ENCODE measurements at places on chromosomes 12 and 14.
A peak's percentile ranks its signal among the peaks of the same experiment; 100 is the strongest.

GRCh38 chr14:55339770-55340169 lies 68.5 kb downstream of the FBXO34 start:
- no peak for DNase-seq

GRCh38 chr12:46219877-46220655 lies 48.8 kb downstream of the SLC38A1 start:
- no peak for DNase-seq

DNA sequence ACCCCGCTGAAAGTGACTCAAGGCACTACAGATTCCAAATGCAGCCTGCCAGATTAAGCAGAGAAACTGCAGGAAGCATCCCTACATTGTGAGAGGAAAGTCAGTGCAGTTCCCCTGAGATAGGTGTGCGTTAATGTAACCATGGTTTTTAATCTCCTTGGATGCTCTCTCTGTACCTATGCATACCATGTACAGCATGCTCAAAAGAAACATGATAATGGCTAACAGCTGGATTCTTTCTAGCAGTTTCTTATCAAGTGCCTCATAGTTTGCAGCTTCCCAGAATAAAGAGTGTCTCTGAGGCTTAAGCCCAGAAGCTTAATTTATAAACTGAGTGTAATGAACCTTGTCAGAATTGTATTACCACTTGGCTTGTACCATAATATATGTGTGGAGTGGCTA lies 17.1 kb upstream of the MDM1 start:
- DNase-seq, result peak; percentile 95

DNA sequence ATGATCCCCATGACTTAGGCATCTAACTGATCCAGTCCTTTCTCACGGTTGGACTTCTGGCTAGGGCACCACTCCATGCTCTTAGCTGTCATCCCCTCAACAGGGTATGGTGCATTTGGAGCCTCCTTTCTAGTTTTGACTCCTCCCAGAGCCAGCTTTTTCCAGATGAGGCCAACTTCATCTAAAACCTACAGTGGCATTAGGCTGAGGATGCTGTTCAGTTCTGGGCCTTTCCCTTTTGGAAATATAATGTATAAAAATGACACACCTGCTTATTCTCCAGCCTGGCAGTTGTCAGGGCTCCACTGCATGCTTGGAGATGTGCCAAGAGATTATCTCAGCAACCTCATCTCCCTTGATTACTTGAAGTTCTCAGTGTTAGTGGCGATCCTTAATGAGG lies 239.7 kb downstream of the EMP1 start:
- no peak for DNase-seq

- no peak for DNase-seq
Measured at GRCh38 chr14:88599326-88599725, 36.5 kb downstream of the ZC3H14 start.

DNA sequence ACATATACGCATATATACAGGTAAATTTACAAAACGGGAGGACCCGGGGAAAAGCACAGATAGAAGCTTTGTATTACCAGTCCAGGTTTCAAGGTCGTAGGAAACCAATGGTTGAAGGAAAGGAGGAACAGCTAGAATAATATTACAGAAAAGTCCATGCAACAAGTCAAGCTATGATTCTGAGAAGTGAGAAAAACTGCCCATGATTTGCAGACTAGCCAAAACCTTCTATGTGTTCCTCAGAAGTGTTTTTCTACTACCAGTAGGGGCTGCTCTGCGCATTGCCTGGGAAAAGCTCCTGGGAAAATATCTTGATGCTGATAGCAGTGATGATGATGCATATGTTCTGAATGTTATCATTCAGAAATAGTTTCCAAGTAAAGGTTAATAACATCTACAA lies 2.2 kb downstream of the PDZRN4 start:
- peak; percentile 72 for DNase-seq

DNA sequence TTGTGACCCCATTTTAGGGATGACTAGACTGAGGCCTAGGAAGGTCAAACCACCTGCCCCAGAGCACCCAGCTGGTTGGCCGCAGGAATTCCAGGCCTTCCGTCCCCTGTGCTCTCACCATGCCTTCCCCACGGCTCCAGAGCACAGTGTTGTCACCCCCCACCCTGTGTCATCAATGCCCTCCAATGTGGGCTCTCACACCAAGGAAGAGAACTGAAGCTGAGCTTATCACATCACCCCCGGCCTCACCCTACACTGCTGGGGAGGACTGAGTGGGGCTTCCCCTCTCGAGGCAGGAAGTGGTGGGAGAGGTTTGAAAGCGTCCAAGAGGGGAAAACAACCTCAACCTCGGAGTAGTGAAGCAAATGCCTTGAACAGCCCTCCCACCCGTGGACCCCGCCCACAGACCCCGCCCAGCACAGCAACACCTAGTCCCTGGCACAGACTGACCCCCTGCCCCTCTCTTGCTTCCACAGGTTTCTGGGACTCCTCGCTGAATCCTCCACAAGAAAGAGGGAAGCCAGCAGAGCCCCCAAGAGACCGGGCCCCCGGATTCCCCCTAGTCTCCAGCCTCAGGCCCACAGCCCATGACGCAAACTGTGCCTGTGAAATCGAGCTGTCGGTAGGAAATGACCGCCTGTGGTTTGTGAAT lies 97.2 kb downstream of the LGMN start:
- no peak for DNase-seq

DNA sequence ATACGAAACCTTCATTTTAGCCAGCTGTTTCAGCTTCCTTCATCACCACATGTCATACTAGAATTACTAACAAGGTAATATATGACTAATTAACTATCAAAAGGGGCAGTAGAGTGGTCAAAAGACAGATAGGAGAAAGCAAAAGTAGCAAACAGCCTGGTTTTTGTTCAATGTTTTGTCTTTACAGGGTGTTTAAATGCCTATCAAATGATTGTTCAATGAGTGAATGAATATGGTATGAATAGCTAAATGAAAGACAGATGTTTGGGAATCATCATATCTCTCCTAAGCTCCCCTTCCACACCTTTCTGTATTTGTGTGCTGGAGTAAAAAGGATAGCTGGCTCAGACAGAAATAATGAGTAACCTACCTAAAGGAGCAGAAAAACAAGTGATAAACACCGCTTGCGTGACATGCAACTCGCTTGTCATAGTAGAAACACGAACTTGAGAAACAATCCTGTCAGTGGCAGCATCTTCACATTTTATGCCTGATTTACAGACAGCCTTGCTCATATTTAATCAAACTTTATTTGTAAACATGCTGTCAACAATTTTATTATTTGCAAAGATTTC lies 34.2 kb downstream of the ABCC9 start:
- DNase-seq, result no peak

DNA sequence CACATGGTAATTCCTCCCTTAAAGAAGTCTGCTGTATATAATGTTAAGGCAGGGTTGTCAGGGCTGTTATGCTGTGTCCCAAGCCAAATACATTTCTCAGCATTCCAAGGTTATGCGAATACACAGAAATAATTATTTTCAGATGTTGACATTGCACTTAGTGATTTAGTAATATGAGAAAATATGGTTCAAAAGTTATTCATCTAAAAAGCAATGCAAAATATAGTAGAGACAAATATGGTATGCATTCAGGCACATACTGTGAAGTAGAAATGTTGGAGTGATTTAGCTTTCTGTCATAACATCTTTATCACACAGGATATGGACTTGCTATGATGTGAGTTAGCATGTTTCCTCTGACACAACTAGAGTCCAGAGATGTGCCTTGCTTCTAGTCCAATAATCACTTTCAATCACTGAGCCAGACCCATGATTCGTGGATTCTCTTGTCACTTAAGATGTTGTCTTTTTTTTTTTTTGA lies 70.0 kb downstream of the PDE3A start:
- DNase-seq, result no peak

GRCh38 chr12:92905811-92906554 lies 23.1 kb downstream of the EEA1 start:
- DNase-seq, result peak; percentile 17

DNA sequence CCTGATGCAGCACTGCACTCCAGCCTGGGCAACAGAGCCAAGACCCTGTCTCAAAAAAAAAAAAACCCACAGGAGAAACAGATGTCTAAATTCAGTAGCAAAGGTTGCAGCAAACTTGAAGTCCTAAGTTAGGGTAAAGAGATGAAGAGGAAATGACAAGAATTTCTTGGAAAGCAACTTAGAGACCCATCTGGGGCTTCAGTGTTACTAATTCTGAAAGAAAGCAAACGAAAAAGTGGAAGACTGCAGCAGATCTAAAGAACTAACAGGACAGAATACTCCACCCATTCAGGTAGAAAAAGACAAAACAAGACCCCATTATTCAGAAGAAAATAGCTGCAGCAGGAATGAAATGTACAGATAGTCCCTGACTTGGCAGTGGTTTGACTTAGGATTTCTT lies 31.9 kb downstream of the RESF1 start:
- DNase-seq, result no peak

DNA sequence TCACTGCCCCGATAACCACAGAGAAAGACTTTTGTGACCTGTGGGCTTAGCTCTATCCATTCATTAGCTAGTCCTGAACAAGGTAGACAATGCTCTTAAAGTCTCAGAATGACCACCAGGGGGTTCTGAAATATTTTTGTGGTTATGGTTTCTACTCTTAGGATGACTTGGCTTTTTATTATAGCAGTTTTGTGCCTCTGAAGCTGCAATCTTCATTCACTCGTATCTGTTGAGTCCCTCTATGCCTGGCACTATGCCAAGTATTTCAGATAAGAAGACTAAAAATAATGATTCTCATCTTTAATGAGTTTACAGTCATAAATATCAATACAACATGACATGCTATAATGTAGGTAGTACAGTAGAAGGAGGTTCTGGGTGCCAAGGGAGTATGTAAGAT lies 130.8 kb upstream of the TRHDE start:
- DNase-seq, result no peak

DNA sequence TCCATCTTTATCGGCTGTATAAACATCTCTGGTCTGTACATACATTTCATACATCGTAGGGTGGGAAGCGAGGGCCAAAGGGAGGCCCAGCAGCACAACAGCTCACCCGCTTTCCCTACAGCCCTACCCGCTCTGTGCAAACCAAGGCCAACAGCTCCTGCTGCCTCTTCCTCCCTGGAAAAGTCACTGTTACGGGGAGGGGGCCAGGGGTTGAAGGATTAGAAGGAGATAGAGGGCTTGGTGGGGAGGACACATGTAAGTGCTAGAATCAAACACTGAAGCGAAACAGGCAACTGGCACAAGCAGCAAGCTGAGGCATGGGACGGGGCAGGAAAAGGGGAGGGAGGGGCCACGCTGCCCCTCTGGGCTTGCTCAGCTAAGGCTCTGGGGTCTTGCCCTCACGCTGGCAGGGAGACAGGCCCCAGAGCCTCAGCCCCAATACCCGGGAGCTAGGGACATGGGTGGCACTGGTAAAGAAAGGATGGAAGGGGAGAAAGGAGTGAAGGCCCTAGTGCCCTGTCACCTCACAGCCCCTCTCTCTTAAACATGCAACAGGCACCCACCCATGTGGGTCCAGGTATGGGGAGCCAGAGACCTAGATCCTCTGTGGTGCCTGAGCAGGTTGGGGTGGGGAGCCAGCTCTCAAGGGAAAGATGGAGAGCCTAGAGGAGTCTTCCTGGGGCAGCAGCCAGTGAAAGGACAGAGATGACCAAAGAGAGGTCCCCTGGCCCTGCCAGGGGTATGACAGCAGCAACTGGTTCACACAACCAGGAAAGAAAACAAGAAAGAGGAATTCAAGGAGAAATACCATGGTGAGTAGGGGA lies 14.4 kb downstream of the SPRYD3 start:
- DNase-seq, result no peak

- peak; percentile 73 for DNase-seq
Measured at GRCh38 chr12:132623072-132623869, 4.7 kb downstream of the P2RX2 start.

GRCh38 chr14:37081218-37081617 lies 91.2 kb downstream of the SLC25A21 start:
- DNase-seq, result no peak

GRCh38 chr14:75711105-75711795 lies 50.2 kb downstream of the TTLL5 start:
- peak; percentile 59 for DNase-seq

GRCh38 chr12:58420503-58420902 lies 479.1 kb downstream of the ATP23 start:
- DNase-seq, result no peak

DNA sequence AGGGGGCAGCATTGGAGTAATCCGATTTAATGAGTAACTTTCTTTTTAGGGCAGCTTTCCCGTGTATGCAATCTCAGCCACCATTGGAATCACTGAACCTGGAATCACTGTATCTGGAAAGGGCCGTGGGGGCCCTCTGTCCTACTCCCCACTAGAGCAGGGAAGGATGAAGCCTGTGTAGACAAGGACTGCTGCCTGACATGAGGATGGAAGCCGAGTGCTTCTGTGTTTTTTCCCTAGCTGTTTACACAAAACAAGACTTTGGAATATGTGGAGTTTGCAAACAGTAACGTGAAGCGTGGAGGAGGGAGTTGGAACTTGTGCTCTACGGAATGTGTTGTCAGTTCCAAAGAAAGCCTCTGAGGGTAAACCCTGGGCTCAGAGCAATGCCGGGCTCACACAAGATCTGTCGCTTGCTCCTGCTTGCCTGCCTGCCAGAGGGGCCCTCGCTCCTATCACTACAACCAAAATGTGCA lies 32.4 kb upstream of the HDAC7 start:
- DNase-seq, result no peak

GRCh38 chr14:33802737-33803136 lies 148.1 kb downstream of the EGLN3 start:
- DNase-seq, result no peak

DNA sequence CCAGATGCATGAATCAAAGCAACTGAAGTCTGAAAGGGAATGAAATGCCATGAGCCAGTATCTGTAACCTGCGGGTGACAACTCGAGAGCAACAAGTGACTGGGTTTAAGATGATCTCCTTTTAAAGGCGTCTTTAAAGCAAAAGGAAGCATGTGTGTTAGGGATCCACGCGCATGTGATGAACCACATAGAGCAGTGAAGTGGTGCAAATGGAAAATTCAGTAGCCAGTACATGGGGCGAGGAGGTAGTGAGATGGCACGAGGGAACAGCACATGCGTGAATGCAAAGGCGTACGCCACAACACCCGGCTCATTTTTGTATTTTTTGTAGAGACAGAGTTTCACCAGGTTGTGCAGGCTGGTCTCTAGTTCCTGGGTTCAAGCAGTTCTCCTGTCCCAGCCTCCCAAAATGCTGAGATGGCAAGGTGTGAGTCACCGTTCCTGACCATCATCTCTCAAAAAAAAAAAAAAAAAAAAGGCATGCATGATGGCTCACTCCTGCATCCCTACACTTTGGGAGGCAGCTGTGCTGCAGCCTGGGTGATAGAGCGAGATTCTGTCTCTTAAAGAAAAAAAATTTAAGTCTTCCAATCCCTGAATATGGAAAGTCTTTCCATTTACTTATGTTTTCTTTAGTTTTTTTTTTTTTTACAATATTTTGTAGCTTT lies 24.6 kb upstream of the BCL7A start:
- DNase-seq, result no peak

GRCh38 chr14:39469094-39469710 lies 37.0 kb upstream of the FBXO33 start:
- no peak for DNase-seq

DNA sequence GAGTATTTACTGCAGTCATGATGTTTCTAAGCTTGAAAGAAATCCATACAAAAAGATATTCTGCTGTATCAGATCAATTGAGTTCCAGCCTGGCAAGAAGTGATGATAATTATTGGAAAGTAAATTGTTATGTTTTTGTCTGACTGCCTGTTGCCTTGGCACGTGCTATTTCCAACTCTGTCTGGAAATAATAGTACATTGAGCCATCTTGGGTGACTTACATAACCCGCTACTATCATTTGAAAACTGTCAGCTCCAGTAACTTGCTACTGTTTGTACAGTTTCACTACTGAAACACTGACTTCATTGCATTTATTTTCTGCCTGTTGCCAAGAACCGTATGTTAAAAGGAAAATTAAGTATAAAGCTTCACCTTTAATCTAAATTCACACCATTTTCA lies 318.6 kb downstream of the ITPR2 start:
- DNase-seq, result no peak
